Suppressor macrophage (primary cell): ENCODE measurements at places on chromosomes 5 and 9.

DNA sequence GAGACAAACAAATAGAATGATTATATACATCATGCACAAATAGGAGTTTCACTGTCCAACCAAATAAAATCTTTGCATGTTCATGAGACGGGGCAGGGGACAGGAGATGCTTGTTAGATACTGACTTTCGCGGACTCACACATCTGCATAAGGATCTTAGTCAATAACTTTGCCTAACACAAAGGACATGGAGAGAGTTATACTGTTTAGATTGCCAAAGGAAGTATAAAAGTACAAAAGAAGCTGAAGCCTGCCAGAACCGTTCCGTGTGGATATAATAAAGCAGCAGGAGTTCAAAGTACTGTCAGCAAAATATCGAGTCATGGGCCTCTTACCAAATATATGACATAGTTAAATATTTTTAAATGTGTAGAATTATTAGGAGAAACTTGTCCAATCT is 1148.4 kb downstream of the EFNA5 start:
- DNase-seq, result no peak

GRCh38 chr5:134813827-134814226 is 31.9 kb upstream of the C5orf24 start:
- no peak for DNase-seq

- DNase-seq, result peak; percentile 26
Measured at GRCh38 chr5:60700416-60700757, 421 bp upstream of the DEPDC1B start.

- no peak for DNase-seq
Measured at GRCh38 chr5:113723021-113723420, 209.5 kb downstream of the YTHDC2 start.

DNA sequence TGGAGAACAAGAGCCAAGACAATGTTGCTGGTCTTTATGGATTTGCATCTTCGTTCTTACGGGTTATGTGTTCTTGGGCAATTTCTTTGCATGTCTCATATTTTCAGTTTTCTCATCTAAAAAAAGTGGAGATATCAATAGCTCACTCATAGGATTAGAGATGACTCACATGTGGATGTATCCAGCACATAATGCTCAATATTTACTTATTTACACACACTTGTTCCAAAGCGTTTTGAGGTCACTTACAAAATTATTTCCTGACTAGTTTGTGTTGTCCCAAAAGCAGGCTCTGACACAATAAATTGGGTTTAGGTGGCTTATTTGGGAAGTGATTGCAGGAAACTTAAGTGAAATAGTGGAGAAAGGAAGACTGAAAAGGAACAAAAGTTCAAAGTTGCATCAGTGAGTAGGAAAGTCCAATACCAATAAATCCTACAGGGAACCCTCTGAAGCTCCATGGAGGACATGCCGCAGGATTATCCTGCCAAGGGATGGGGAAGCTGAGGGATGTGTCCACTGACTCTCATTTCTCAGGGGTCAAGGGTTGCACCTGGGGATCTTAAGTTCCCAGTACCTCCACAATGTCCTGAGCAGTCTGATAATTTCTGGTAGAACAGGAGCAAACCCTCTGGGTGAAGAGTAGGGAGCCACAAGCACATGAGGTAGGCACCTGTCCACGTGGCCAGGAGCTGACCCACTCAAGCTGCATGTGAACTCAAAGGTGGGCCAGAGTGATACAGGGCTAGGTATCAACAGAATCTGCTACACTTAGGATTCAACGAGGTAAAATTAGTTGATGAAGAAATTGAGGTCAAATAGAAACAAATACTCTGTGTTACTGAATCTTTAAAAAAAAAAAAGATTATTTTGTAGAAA is 37.4 kb upstream of the SLC44A1 start:
- DNase-seq, result no peak
